ENCODE measurements at places on chromosomes 3 and 15. TPM values are rescaled to one million over a fixed set of nuclear protein-coding genes. Genes with fewer than 3 reads are reported as not detected.

The CELSR3 gene
- 0.64 TPM for total RNA-seq

The LRRC34 gene
- total RNA-seq, result 3.4 TPM

The PLSCR4 gene
- 60.7 TPM for total RNA-seq

The TTLL13 gene
- total RNA-seq, result not detected
